Natural killer cell (primary cell): ENCODE measurements at places on chromosomes 5 and 9. TPM values are rescaled to one million over a fixed set of nuclear protein-coding genes. Genes with fewer than 3 reads are reported as not detected.

The TMEM252 gene
- not detected for total RNA-seq

The SLC25A2 gene
- total RNA-seq, result not detected

The SNCAIP gene
- not detected for total RNA-seq

The HAPLN1 gene
- not detected for total RNA-seq

The COL27A1 gene
- not detected for total RNA-seq

The FRMD3 gene
- 2.1 TPM for total RNA-seq

GRCh38 chr9:111604054-111604615 is 4.7 kb upstream of the PTGR1 start:
- DNase-seq, result no peak

GRCh38 chr5:103057208-103058130 is 62.5 kb downstream of the GIN1 start:
- DNase-seq, result no peak

- no peak for DNase-seq
Observed at GRCh38 chr9:98449871-98450270, 194.4 kb upstream of the TBC1D2 start.

- DNase-seq, result no peak
Observed at GRCh38 chr5:171845040-171845630, 59.5 kb downstream of the SMIM23 start.

DNA sequence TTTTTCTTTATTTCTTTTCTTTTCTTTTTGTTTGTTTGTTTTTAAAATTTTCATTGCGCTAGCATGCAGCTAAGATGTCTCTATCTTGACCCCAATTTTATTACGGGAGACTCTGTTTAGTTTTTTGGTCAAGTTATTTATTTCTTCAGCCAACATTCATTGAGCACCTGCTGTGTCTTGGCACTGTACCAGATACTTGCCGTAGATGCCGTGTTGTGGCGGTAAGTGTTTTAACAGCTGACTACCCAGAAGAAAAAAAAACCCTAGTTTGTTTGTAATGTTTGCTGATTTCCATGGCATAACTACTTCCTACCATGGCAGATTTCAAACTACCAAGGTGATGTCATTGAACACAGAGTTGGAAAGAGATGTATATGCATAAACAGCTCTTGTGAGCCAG is 65.0 kb downstream of the UGCG start:
- DNase-seq, result no peak

GRCh38 chr5:146447734-146448380 is 724 bp downstream of the TCERG1 start:
- DNase-seq, result no peak

DNA sequence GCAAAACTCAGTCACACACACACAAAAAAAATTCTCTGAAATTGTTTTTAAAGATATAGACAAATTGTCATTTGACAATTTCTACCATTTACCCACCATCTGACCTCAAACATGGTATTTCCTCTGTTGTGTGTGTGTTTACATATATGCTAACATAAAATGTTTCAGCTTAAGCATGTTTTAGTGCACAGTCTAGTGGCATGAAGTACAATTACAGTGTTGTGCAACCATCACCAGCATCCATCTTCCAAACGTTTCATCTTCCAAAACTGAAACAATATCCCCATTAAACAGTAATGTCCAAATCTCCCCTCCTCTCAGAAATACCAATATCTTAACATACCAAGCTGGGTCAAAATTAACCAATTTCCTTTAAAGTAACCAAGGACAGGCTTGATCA is 65.2 kb downstream of the MYO10 start:
- no peak for DNase-seq

GRCh38 chr9:4967523-4967922 is 17.5 kb upstream of the JAK2 start:
- no peak for DNase-seq

DNA sequence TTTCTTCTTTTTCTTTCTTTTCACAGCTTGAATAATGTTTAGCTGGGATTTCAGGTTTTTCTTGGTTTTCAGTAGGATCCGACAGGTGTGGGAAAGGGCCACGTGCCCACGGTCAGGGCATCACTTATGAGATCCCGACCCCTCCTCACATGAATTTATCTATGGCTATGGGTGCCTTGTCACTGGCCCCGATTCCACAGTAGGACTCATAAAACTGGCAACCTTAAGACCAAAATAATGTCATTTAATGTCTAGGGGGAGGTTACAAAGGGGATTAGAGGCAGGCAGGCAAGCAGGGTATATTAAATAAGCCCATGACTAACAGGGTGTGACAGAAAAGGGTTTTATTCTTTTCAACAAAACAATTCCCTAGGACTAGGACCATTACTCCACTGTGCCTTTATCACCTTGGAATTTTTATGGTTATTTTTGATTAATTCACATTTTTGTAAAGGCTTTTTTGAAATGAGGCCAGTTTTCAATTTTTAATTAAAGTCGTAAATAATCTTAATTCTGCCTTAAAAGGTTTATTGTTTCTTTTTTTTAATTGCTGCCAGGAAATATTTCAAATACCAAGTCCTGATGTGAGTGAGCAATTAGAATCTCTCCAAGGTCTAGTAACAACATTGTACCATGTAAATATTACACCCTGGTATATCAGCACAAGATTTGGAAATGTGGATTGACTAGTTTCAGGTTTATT is 370.4 kb downstream of the GLIS3 start:
- no peak for DNase-seq

DNA sequence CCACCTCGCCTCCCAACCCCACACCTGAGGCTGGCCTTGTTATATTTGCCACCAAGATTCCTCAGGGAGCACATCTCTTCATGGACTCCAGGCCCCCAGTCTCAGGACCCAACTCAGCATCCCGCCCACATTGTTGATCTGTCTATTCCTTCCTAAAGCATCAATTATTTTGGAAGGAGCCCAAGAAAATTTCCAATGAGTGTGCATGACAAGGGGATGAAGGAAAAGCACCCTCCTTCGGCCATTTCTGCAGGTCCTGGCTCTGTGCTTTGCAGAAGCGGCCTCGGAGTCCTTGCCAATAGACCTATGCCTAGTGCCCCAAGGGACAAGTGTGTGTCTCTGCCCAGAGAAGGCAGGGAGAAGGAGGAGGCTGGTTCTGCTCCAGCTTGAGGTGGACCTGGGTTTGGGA is 273.2 kb downstream of the GADD45G start:
- DNase-seq, result no peak

- no peak for DNase-seq
Observed at GRCh38 chr5:5629607-5629978, 207.1 kb downstream of the ICE1 start.

- DNase-seq, result no peak
Observed at GRCh38 chr9:120263836-120264235, 316.1 kb downstream of the CDK5RAP2 start.

GRCh38 chr5:144120661-144121180 is 49.7 kb downstream of the YIPF5 start:
- no peak for DNase-seq

DNA sequence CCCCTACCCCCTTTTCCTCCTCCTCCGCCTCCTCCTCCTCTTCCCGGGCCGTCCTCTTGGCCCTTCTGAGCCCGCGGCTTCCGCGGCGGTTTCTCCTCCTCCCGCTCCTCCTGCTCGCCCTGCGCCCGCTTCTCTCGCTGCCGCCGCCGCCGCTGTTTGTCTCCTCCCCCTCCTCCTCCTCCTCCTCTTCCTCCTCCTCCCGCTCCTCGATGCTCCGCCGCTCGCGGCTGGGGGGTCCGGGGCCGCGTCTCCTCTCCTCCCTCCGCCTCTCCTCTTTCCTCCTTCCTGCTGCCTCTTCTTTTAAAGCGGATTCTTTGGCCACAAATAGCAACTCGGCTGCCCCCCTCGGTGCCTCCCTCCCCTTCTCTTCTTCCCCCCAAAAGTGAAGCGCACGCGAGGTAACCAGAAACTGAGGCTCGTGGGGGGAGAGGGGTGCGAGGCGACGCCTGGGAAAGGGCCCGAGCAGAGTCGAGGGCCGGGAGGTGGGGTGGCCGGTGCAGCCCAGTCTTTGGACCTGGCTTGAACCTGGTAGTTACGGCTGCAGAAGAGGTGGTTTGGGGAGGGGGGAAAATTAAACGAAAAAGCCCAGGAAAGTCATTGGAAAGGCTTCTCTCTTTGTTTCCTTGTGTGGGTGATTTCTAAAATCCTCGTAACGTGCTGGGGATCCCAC is 1058.5 kb upstream of the DMAC1 start:
- no peak for DNase-seq

DNA sequence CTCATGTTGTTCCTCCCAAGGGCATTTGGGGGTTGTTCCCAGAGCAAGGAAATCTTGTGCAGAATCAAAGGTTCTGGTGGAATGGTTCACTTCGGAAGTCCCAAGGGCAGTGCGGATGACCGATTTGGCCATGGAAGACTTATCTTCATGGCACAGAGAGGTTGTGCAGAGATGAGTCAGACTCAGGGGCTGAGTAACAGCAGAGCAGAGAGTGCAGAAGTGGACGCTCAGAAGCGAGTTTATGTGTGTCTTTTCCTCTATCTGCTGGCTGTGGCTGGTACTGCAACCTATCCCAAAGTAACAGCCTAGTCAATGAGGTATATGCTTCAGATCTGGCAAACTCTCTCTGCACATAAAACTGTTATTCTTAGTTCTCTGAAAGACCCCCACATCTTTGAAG is 118.1 kb downstream of the DPYSL3 start:
- DNase-seq, result no peak

DNA sequence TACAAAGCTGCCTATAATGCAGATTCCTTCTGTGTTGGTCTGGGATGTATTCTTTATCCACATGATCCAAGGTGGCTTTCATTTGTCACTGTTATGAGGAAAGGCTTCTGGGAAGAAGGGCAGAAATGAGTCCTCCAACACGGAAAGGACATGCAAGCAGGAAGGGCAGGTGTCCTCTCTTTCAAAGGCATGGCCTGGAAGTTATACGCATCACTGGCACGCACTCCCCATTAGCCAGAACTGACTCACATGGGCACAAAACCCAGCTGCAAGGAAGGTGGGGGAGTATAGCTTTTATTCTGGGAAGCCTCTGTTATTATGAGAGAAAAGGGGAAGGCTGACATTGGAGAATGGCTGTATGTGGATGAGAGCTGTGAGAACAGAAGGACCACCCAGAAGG is 141.3 kb upstream of the ZNF618 start:
- no peak for DNase-seq

DNA sequence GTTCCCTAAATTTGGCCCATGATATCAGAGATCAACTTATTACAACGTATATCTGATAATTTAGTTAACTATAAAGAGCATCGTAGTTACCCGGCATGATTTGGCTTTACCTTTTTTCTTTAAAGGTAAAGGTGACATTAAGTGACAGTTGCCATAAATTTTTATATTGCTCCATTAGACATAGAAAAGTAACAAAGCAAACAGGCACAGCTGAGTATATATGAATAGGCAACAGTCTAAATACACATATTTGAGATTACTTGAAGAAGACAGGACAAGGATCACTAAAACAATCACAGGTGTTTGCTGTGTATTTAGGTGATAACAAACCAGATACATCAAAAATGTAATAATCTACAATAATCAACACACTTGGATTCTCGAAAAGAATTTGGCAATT is 34.8 kb downstream of the RFX3 start:
- no peak for DNase-seq
